ENCODE measurements at places on chromosomes 13 and 19.

- DNase-seq = no peak
Measured at GRCh38 chr13:42925626-42926025, 66.4 kb downstream of the EPSTI1 start.

DNA sequence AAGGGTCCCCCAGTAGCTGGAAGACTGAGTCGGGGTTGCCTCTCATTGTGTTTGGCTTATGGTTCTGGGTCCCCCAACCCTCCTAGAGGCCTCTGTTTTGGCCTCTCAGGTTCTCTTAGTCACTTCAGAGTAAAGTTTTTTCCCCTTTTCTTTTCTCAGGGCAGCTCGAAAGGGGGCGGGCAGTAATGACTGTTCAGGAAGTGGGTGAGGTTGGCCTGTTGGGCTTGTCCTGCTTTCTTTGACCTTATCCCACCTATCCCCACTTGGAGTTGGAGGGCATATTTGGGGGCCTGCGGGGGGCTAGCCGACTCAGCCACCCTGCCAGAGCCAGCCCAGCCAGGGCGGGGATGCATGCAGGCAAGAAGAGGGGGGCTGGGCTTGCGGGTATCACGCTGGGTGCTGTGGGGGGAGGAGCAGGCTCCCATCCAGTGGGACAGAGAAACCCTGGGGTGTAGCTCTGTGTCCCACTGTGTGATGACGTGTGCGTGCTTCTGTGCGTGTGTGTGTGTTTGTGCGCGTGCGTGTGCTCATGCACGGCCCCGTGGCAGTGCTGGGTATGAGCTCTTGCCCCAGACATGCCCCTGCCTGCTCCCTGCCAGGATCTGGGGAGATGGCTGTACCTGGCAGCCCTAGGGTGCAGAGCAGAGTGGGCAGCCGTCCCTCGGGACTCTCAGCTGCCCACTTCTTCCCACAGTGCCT is 1.4 kb downstream of the CIC start:
- DNase-seq = peak; percentile 57

- DNase-seq = no peak
Measured at GRCh38 chr13:50359779-50360178, 344.5 kb downstream of the KCNRG start.

DNA sequence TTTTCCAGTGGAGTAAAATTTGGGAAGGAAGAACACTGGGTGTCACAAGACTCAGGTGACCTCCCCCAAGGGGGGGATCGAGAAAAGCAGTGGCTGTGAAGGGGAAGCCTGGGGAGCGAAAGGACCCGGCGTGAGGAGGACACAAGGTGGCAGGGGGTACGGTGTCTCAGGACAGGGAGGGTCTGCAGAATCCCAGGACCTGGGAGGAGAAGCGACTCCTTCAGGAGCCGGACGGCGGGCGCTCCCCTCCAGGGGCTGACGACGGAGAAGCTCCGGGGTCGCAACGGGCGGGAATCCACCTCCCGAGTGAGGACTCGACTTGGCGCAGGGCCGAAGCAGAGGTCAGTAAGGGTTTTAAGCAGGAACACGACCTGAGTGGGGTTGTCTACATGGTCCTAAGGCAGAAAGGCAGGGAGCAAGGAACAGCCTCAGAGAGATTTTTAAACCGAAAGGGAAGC is 529 bp downstream of the ZNF836 start:
- no peak for DNase-seq

GRCh38 chr19:57870225-57870624 is 18.6 kb downstream of the ZNF814 start:
- DNase-seq = no peak

DNA sequence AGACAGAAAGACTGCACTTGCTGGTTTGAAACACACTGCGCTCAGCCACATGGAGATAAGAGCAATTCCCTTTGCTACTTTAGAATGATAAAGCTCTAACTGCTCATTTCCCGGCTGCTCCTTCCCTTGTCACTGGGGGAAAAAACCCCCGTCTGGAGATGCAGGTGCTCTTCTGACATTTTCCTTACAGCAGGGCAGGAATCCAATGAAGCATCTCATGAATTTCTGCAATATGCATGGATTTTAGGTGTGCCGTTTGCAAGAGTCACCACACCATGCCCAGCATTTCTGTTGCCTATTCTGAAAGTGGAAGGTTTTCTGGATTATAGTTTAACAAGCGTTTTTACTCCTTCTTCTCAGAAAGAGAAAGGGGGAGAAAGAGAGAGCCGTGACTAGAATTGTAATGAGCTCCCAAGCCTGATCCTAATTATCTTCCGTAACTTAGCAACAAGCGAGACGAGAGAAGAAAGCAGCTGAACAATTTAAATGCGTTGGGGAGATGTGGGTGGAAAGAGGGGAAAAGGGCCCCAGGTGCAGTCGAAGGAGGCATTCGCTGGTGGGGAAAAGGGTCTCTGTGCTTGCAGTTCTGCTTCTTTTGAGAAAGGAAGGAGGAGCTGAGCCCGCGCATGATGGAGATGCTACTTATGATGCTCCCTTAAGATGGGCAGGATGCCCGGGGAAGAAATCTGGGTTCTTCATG is 76.6 kb upstream of the SPATA13 start:
- no peak for DNase-seq

DNA sequence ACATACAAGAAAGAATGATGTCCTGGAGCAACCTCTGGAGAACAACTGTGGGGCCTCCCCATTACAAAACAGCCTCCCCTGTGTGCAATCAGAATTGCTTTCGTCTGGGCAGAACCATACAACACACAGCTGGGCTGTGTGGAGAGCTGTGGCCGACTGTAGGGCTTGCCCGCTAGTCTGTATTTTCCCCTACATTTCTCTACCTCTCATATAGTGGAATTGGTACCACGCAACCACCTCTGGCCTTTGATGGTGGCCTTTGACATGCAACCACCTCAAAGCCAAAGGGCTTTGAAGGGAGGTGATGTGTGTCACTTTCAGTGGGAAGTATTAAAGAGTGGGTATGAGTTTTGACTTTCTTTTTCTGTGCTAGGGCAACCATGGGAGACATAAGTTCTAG is 34.0 kb downstream of the GARRE1 start:
- DNase-seq = no peak
